Calu3 (cell line): ENCODE measurements at places on chromosomes 1 and 21. TPM values are rescaled to one million over a fixed set of nuclear protein-coding genes. Genes with fewer than 3 reads are reported as not detected.
A peak's percentile ranks its signal among the peaks of the same experiment; 100 is the strongest.

DNA sequence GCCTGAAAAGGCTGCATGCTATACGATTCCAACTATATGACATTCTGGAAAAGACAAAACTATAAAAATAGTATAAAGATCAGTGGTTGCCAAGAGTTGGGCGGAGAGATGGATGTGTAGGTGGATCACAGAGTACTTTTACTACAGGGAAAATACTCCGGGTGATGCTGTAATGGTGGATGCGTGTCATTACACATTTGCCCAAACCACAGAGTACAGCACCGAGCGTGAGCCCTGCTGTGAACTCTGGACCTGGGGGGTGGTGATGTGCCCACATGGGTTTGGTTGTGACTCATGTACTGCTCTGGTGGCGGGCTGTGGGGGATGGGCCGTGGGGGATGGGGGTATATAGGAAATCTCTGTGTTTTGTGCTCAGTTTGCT, 162.7 kb upstream of the COL6A1 start:
- DNase-seq: peak; percentile 24
- H3K36me3 ChIP-seq: no peaks in the 10 kb centered on the region
- no peak overlapping the region for H3K27ac ChIP-seq

GRCh38 chr1:205632669-205633169, 908 bp upstream of the ELK4 start:
- peaks cover 51% of the 10 kb centered on the region for H3K36me3 ChIP-seq
- H3K4me3 ChIP-seq: peak overlapping the region; percentile 88
- H3K27me3 ChIP-seq: no peaks in the 10 kb centered on the region
- DNase-seq: no peak

Gene SYT14
- 1.7 and 2.1 TPM in 2 replicates for total RNA-seq

GRCh38 chr1:224670506-224670905, 54.4 kb downstream of the CNIH3 start:
- peaks cover 72% of the 10 kb centered on the region for H3K27me3 ChIP-seq
- H3K4me3 ChIP-seq: no peak overlapping the region
- H3K27ac ChIP-seq: no peak overlapping the region
- DNase-seq: no peak
- no peaks in the 10 kb centered on the region for H3K36me3 ChIP-seq
- no peaks in the 10 kb centered on the region for H3K4me1 ChIP-seq

Gene BATF3
- 0.71 and 0.90 TPM in 2 replicates for total RNA-seq

Gene NOS1AP
- 6.7 and 9.9 TPM in 2 replicates for total RNA-seq

- peaks cover 65% of the 10 kb centered on the region for H3K4me1 ChIP-seq
- no peaks in the 10 kb centered on the region for H3K27me3 ChIP-seq
Measured at GRCh38 chr1:218495931-218496330, 150.8 kb downstream of the TGFB2 start.

DNA sequence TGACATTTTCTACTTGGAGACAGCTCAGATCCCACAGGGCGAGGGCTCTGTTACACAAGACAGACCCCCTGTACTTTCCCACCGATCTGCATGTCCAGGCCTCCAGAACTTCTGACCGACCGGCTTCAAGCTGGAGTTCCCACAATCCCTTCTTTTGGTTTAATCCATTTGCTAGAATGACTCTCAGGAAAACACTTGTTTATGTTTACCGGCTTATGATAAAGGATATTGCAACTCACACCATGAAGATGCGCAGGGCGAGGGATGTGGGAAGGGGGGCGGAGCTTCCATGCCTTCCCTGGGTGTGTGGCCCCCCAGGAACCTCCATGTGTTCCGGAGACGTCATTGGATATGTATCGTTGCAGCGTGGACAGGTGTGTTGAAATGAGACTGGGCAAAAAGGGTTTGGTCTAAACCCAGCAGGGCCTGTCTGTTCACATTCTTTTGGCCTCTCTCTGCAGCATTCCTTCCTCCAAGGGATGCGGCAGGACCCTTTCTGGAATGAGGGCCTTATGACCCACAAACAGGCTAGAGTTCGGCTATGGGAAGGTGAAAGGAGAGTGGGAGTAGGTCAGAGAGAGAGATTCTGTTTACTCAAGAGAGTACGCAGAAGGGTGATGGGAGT, 7.5 kb upstream of the IGSF5 start:
- peak; percentile 28 for DNase-seq
- no peak overlapping the region for H3K27ac ChIP-seq
- no peaks in the 10 kb centered on the region for H3K36me3 ChIP-seq
- no peak overlapping the region for H3K4me3 ChIP-seq
- no peaks in the 10 kb centered on the region for H3K27me3 ChIP-seq

Gene RNF186
- not detected in 2 replicates for total RNA-seq

GRCh38 chr1:64240206-64240605, 36.8 kb downstream of the UBE2U start:
- H3K27ac ChIP-seq: no peak overlapping the region
- no peak for DNase-seq
- no peak overlapping the region for H3K4me3 ChIP-seq
- H3K4me1 ChIP-seq: peaks cover 13% of the 10 kb centered on the region
- H3K27me3 ChIP-seq: no peaks in the 10 kb centered on the region

Gene ACOT11
- total RNA-seq: 10.4 TPM in 2 replicates

Gene BCAR3
- 15.6 and 15.7 TPM in 2 replicates for total RNA-seq

- H3K36me3 ChIP-seq: peaks cover 34% of the 10 kb centered on the region
- peaks cover 19% of the 10 kb centered on the region for H3K4me1 ChIP-seq
- DNase-seq: peak; percentile 16
Measured at GRCh38 chr1:224182057-224182865, 779 bp upstream of the DEGS1 start.

- H3K4me3 ChIP-seq: no peak overlapping the region
- H3K4me1 ChIP-seq: peaks cover 17% of the 10 kb centered on the region
- H3K27ac ChIP-seq: no peak overlapping the region
- DNase-seq: no peak
- no peaks in the 10 kb centered on the region for H3K27me3 ChIP-seq
- no peaks in the 10 kb centered on the region for H3K36me3 ChIP-seq
Measured at GRCh38 chr1:17531682-17532487, 7.6 kb upstream of the ARHGEF10L start.

Gene LAMC1
- 368 and 579 TPM in 2 replicates for total RNA-seq

Gene B3GALT2
- total RNA-seq: not detected in 2 replicates

Gene LRRC7
- total RNA-seq: 0.14 and 0.47 TPM in 2 replicates

DNA sequence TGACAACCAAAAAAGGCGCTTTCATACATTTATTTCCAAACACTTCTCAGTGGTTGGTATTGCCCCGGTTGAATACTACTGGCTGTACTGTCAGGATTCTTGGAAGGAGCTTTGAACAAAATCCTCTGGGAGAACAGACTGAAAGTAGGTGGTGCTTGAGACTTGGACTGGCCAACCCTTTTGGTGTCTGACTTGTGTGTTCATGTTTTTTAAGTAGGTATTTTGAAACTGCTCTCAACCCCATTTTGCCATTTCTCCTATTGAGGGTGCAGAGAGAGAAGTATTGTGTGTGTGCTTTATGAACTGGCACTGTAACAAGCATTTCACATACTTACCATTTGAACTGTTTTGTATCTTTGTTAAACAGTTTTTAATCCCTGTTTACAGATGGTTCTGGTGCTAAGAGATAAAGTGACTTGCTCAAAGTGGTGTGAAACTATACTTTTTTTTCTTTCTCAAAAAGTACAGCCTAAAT, 21.2 kb downstream of the ARID1A start:
- no peak for DNase-seq
- no peak overlapping the region for H3K27ac ChIP-seq
- H3K4me3 ChIP-seq: no peak overlapping the region
- H3K27me3 ChIP-seq: no peaks in the 10 kb centered on the region

GRCh38 chr1:97797403-97798183, 123.2 kb downstream of the DPYD start:
- peaks cover 13% of the 10 kb centered on the region for H3K4me1 ChIP-seq
- H3K4me3 ChIP-seq: no peak overlapping the region
- no peak for DNase-seq
- no peaks in the 10 kb centered on the region for H3K36me3 ChIP-seq
- peak overlapping the region; percentile 55 for H3K27ac ChIP-seq
- no peaks in the 10 kb centered on the region for H3K27me3 ChIP-seq

DNA sequence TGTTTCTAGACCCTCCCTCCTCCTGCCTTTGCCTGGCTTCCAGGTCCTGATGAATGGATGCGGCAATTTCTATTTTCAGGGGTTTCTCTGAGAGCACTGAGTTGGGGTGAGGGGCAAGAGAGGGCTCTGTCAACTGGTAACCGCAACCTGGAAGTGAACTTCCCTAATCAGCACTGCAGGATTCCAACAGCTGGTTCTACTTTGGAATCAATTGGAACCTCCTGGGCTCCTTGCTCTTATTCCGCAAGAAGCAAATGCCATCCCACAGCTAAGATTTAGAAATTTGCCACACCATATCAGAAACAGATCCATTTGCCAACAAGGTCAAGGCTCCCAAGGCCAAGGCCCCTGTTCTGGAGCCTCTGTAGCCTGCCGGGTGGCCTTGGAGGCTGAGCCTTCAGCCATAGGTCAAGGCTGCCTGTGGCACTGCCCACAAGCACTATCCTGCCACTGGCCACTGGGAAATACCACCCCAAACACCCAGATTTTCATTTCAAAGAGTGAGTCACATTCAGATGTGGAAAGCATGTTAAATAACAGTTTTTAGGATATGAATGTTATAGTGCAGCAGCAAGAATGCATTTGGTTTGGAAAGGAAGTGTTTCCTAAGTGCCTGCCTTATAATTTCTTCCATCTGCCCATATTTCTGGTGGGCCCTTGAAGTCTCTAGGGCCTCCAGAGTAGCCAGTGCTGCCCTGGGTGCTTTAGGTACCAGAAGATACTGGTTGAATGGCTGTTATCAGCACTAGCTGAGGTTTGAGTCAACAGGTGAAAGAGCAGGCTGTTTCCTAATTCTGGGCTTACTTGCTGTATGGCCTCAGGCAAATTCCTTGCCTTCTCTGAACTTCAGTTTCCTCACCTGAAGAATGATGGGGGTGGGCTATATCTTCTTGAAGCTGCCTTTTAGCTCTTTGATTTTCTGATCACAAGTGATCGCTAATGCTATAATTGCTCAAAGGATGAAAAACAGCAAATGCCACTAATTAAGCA, 56.3 kb upstream of the JUN start:
- peaks cover 29% of the 10 kb centered on the region for H3K4me1 ChIP-seq
- H3K27ac ChIP-seq: no peak overlapping the region
- DNase-seq: no peak
- H3K27me3 ChIP-seq: no peaks in the 10 kb centered on the region
- no peak overlapping the region for H3K4me3 ChIP-seq

Gene EVA1C
- total RNA-seq: 1.4 and 3.1 TPM in 2 replicates

GRCh38 chr1:75969550-75969949, 37.3 kb upstream of the ASB17 start:
- H3K27ac ChIP-seq: no peak overlapping the region
- peaks cover 8% of the 10 kb centered on the region for H3K4me1 ChIP-seq
- H3K4me3 ChIP-seq: no peak overlapping the region
- no peaks in the 10 kb centered on the region for H3K36me3 ChIP-seq
- H3K27me3 ChIP-seq: no peaks in the 10 kb centered on the region

Gene ZNF683
- not detected in 2 replicates for total RNA-seq

- no peak overlapping the region for H3K4me3 ChIP-seq
- H3K27ac ChIP-seq: no peak overlapping the region
- no peaks in the 10 kb centered on the region for H3K4me1 ChIP-seq
- no peaks in the 10 kb centered on the region for H3K36me3 ChIP-seq
- no peaks in the 10 kb centered on the region for H3K27me3 ChIP-seq
Measured at GRCh38 chr1:99808391-99809115, 41.6 kb upstream of the AGL start.

Gene NGF
- total RNA-seq: not detected in 2 replicates

GRCh38 chr1:203777596-203777995, 12.6 kb downstream of the LAX1 start:
- H3K27me3 ChIP-seq: no peaks in the 10 kb centered on the region
- no peaks in the 10 kb centered on the region for H3K36me3 ChIP-seq
- no peak overlapping the region for H3K4me3 ChIP-seq
- no peaks in the 10 kb centered on the region for H3K4me1 ChIP-seq
- H3K27ac ChIP-seq: no peak overlapping the region

GRCh38 chr1:23617084-23617521, 57.8 kb upstream of the ID3 start:
- no peaks in the 10 kb centered on the region for H3K27me3 ChIP-seq
- no peak overlapping the region for H3K27ac ChIP-seq
- H3K36me3 ChIP-seq: peaks cover 4% of the 10 kb centered on the region
- peaks cover 6% of the 10 kb centered on the region for H3K4me1 ChIP-seq
- DNase-seq: no peak

DNA sequence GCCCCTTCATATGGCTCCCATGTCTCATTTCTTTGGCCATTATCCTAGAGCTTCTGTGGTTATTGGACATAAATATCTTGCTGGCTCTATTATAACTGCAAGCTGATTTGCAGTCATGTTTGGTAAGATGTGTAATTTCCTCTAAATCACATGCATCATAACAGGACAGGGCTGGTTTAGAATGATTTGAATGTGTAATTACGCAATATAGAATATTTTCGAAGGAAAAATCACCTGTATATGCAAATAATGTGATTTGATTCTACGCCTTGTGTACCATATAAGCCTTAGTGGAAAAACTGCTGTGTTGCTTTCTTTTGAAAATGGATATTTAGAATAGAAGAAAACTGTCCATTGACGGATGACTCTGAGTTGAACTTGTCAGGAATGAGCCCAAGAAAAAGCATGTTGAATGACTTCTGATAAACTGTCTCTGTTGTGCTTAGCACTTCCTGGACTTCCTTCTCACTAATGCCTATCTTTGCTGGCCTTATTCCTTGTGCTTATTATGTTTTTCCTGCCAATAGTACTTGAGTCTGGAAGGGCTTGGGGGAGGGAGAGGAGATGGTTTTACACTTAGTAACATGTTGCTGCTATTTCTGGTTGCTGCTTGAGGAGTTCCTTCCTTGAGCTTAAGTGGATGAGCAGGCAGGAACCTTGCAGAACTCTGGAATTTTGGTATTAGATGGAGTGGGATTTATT, 6.5 kb downstream of the CACHD1 start:
- peaks cover 26% of the 10 kb centered on the region for H3K4me1 ChIP-seq
- peaks cover 4% of the 10 kb centered on the region for H3K36me3 ChIP-seq
- H3K27ac ChIP-seq: no peak overlapping the region
- no peak overlapping the region for H3K4me3 ChIP-seq
- H3K27me3 ChIP-seq: peaks cover 14% of the 10 kb centered on the region
- DNase-seq: no peak

DNA sequence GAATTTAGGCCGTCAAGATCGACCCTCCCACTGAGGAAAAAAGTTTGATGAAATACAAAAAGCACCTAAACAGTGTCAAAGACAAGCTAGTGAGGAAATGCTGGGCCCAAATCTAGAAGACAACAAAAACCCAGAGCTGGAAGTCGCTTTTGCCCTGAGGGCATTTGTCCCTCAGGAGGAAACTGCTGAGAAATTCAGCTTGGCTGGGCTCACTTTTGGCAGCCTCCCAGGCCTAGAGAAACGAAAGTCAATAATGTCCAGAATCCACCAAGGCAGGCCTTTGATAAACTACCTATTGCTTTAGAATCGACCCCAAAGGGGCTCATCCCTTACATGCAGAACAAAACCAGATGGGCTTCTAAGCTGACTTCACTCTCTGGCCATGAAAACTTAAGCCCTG, 38.9 kb downstream of the SYT2 start:
- no peak overlapping the region for H3K27ac ChIP-seq
- DNase-seq: peak; percentile 82
- H3K4me1 ChIP-seq: peaks cover 8% of the 10 kb centered on the region
- H3K4me3 ChIP-seq: no peak overlapping the region
